ENCODE measurements at places on chromosomes 6 and 20.

- DNase-seq: no peak
These were observed 56.0 kb downstream of the CTNNBL1 start for GRCh38 chr20:37749620-37750403.

GRCh38 chr6:8131265-8131897 lies 29.0 kb upstream of the EEF1E1 start:
- DNase-seq: peak; percentile 43

DNA sequence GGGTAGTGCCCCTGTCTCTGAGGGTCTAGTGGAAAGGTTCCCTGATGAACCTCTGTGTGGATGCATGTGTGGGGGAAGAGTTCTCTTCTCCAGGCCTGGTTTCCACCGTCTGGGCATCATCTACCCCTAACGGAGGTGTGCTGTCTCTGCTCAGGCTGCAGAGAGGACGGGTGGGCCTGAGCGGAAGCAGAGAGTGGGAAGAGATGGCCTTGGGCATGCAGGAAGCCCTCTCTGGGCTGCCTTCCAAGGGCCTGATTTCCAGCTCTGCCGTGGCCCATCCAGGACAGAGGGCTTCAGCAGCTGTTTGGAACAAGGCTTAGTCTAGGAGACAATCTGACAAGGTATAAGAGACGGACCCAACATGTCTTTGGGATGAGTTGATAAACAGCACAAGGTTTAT lies 220.1 kb upstream of the DTNBP1 start:
- DNase-seq: no peak

- DNase-seq: no peak
These were observed 20.4 kb downstream of the DSTN start for GRCh38 chr20:17590245-17590644.

Measured in non-pigmented ciliary epithelial cell (primary cell).